ENCODE measurements at places on chromosomes 11 and 22. TPM values are rescaled to one million over a fixed set of nuclear protein-coding genes. Genes with fewer than 3 reads are reported as not detected.

- no peak for DNase-seq
These were observed 32.2 kb downstream of the C22orf31 start for GRCh38 chr22:29029202-29030000.

DNA sequence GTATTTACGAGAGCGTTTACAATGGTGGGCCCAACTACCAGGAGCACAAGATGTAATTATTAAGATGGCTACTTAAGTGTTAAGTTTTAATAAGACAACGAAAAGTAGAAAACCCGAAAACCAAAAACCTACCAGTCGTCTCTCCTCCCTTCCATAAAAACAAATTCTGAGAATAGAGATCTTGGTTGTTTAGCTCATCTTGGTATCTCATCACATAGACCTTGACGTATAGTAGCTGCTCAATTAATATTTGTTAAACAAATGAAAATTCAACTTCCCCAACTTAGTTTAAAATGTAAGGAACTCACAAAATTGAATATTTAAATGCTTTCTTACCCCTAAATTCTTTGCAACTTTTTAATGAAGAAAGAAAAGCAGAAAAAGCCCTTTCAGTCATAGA lies 669 bp downstream of the KDM4D start:
- DNase-seq: no peak

DNA sequence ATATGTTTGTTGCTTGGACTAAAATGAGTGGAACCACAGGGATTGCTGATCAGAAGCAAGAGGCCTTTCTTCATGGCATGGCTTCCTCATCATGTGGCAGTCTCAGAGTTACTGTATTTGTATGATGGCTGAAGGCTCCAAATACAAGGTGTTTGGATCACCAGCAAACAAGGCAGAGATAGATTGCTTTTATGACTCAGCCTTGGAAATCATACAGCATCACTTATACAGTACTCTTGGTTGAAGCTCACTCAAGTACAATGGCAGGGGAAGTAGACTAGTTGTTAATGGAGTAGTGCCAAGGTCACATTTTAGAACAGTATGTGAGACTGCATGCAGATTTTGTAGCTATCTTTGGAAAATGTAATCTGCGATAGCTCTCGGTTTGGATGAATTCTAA lies 16.6 kb downstream of the CAPRIN1 start:
- DNase-seq: no peak

GRCh38 chr11:68071281-68072048 lies 32.6 kb downstream of the TCIRG1 start:
- DNase-seq: no peak

DNA sequence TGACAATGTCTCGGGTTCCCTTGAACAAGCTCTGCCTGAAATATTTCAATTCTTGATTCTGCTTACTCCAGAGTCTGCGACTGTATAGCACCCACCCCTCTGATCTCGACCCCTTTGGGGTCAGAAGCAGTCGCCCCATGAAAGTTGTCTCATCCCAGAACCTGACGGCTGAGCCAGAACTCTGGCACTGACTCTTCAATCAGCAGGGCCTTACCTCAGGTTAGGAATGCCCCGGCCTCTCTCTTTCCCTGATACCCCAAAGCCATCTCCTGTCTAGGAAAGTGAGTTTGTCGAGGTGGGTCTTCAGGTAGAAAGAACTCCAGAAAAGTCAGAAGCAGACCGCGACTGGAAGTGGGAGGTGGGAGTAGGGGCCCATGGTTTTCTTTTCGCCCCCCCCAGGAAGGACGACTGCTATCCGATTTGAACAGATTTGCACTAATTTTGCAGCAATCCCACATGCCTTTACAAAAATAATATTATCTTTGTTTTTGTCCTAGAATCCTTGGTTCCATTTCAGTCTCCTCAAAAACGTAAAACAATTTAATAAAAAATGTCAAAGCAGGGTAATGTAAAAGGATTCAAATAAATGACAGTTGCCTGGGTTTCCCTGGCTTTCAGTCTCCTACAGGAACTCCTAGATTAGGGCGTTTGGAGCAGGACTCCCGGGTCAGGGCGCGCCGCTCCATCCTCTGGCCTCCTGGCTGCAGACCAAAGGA lies 898 bp upstream of the ROBO3 start:
- no peak for DNase-seq

- peak; percentile 18 for DNase-seq
These were observed 2.0 kb upstream of the PRDM11 start for GRCh38 chr11:45144126-45145082.

The CHST1 gene
- not detected for total RNA-seq

The TOMM22 gene
- 98.7 TPM for total RNA-seq

All from activated CD8-positive, alpha-beta T cell treated with anti-CD3 and anti-CD28 coated beads, Interleukin-2, amount 10 ng/mL, durations not matched to agents 7 days and 5 days (primary cell).